ENCODE measurements at places on chromosomes 6 and 20.
A peak's percentile ranks its signal among the peaks of the same experiment; 100 is the strongest.

- DNase-seq, result peak; percentile 99
Measured at GRCh38 chr6:160974304-160974771, 17.2 kb upstream of the MAP3K4 start.

GRCh38 chr20:13009682-13010406 is 1.1 kb downstream of the SPTLC3 start:
- peak; percentile 72 for DNase-seq

GRCh38 chr6:18410412-18410811 is 23.3 kb downstream of the RNF144B start:
- no peak for DNase-seq

DNA sequence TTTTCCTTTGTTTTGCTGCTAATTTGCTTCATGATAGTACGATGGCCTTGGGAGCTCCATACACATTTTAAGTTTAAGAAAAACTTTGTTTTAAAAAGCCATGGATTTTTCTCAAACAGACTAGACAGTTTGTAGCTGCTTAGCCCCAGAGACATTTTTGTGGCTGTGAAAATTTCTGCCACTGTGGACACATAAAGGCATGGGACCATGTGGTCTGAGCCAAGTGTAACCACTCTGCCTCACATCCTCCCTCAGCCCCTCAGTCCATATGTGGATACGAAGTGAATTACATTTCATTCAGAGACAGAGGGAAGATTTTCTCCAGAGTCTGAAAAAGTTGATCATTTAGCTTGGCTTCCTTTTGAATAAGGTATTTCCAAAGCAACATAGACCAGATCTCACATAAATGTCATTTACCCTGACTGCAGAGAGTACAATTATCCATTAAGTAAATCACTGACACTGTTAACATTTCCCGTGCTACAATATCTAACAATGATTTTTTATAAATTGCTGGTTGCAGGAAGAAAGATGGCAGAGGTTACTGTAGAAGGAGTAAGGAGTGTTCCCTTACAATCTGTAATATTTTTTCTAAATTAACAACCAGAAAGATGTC is 87.4 kb downstream of the GJA1 start:
- peak; percentile 16 for DNase-seq

DNA sequence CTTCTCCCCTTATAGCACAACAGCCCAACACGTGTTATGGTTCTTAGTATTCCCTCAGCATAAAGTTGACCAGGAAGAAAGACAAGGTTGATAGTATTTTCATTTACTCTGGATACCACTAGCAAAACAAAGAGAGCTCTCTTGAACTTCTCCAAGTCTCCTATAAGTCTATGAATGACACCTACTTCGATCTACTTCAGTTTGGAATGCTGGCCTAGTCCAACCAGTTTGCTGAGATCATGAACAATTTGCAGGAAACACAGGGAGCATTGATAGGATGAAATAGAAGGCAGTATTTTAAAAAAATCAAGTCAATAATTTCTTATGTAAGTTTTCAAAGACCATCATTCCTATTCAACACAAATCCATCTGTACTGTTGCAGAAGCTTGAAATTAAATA is 93.6 kb downstream of the GJA10 start:
- no peak for DNase-seq
